ENCODE measurements at places on chromosomes 3 and 15.
A peak's percentile ranks its signal among the peaks of the same experiment; 100 is the strongest.

DNA sequence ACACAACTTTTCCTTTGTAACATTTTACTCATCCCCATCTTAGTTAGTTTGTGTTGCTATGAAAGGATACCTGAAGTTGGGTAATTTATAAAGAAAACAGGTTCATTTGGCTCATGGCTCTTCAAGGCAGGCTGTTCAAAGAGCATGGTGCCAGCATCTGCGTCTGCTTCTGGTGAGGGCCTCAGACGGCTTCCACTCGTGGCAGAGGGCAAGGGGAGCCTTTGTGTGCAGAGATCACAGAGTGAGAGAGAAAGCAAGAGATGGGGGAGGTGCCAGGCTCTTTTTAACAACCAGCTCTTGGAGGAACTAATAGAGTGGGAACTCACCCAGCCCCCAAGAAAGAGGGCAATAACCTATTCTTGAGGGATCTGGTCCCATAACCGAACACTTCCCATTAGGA lies 23.1 kb downstream of the PLA2G4F start:
- no peak for DNase-seq

DNA sequence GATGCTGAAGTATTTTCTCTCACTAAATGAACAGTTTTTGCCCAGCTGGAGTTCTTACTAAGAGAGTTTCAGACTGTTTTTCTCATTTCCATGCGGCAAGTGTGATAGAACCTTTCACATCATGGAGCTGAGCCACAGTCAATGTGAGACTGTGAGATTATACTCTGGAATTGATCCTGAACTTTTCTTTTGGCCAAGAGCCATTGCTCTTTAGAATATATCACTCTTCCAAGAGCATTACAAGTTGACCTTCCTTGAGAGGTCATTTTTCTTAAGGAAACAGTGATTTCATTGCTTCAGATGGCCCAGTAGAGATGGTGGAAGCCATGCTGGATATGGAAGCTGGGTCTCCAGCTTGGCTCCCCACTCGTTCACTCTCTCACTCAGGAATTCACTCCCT lies 212.9 kb upstream of the UMPS start:
- no peak for DNase-seq

- no peak for DNase-seq
Measured at GRCh38 chr3:122406198-122406597, 9.7 kb downstream of the WDR5B start.

GRCh38 chr3:168546707-168547106 lies 451.0 kb upstream of the GOLIM4 start:
- no peak for DNase-seq

- DNase-seq, result no peak
Measured at GRCh38 chr15:69612112-69612511, 159.5 kb downstream of the RPLP1 start.

DNA sequence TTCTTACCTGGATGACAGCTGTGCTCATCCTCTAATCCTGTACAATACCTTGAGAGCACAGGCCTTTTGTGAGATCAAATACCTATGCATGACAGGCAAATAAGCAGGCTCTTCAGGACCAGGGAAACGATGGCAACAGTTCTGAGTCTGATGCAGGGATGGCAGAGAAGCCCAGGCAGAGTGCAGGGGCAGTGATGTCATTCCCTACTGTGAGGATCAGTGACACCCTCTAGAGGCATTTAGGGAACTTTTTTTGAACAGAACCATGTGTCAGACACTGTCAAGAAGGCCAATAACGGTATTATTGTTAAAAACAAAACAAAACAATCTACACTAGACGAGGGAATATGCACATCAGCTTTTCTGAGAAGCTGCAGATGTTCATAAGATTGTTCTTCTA lies 314.8 kb upstream of the CTDSPL start:
- no peak for DNase-seq

GRCh38 chr15:94040541-94041248 lies 190.7 kb upstream of the MCTP2 start:
- no peak for DNase-seq

- DNase-seq, result peak; percentile 48
Measured at GRCh38 chr3:58009026-58009748, 965 bp downstream of the FLNB start.

- no peak for DNase-seq
Measured at GRCh38 chr3:62892951-62893350, 17.7 kb upstream of the CADPS start.

- no peak for DNase-seq
Measured at GRCh38 chr3:183387797-183388196, 40.6 kb downstream of the MCF2L2 start.

- no peak for DNase-seq
Measured at GRCh38 chr3:141728355-141728892, 9.7 kb upstream of the RNF7 start.

- DNase-seq, result no peak
Measured at GRCh38 chr3:156209631-156210335, 89.4 kb downstream of the KCNAB1 start.

- DNase-seq, result no peak
Measured at GRCh38 chr3:16510620-16511319, 2.7 kb downstream of the RFTN1 start.

DNA sequence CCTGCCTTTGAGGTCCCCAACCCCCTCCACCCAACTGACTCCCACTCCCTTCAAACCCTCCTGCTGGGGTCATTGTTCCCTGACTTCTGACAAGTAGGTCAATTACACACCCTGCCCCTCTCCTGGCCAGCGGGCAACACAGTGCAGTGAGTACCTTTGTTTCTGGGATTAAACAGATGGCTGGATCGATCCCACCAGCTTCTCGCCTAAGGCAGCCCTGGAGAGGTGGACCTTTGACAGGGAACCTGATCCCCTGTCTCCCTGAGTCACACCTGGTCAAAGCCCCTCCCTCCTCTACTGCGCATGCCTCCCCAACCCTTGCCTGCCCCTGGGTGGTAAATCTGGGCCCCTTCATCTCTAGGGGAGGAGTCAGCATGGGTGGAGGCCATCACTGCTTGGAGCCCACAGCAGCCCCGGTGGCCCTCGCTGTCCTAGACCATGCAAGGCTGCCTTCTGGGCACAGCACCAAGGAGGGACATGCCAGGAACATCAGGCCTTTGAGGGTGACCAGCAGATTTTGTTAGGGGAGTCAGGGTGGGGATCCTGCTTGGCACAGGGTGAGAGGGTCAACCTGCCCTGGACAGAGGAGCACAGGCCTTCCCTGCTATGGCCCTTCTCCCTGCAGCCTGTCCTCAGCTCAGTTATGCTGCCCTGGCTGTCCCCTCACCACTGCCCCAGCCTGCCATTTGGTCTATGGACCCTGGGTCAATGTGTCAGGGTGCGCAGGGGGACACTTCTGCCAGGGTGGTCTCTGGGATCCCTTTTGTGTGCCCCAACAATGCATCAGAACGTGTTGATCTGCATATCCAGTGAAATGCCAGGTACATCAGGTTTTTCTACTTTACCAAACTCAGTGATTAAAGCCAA lies 9.8 kb upstream of the PRR23E start:
- DNase-seq, result no peak

Data from activated naive CD4-positive, alpha-beta T cell treated with anti-CD3 and anti-CD28 coated beads, Interleukin-2, amount 50 U/mL, for 16 hours (primary cell).